Foreskin melanocyte (primary cell): ENCODE measurements at places on chromosomes 5 and 9.

GRCh38 chr9:85536076-85536475 is 205.7 kb downstream of the AGTPBP1 start:
- DNase-seq = no peak

DNA sequence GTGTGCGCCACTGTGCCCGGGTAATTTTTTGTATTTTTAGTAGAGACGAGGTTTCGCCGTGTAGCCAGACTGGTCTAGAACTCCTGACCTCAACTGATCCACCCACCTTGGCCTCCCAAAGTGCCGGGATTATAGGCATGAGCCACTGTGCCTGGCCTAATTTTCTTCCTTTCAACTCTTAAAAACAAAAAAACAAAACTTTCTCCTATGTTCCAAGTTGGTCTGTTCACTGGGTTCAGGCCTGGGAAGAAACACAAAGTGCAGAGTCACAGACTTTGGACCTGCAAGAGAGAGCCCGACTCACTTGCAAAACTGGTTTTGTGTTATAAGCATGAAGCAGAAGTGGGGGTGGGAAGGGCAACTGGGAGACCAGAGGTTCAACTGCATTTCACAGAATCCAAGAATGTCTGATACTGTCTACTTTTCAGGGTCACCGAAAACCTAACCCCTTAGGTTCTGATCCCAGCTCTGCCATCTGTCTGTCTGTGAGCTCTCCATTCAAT is 5.2 kb upstream of the HDHD3 start:
- no peak for DNase-seq

DNA sequence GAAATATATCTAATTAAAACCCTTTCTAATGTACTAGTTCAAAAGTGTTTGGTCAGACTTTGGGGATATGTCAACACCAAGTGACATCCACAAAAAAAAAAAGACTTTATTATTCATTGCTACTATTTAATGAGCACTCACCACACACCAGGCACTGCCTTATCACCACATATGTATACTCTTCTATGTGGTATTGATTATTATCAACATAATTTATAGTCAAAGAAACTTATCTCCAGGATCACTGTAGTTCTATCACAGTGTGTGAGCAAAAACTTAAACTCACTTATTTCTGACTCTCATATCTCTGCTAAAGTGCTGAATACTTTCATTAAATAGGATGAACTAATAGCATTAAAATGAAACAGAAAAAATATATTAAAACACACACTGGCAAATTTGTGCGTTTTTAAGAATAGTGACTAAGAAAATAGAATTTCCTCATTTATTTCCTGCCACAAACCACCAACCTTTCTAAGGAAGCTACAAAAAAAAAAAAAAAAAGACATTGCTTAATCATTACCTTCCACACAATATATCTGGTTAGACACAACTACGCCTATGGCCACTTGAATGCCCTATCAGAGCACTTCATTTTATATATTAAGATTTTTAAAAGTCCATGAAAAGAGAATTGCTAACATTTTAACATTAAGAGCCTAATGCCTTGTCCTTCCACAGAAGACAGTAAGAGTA is 12.8 kb downstream of the SLCO4C1 start:
- no peak for DNase-seq

DNA sequence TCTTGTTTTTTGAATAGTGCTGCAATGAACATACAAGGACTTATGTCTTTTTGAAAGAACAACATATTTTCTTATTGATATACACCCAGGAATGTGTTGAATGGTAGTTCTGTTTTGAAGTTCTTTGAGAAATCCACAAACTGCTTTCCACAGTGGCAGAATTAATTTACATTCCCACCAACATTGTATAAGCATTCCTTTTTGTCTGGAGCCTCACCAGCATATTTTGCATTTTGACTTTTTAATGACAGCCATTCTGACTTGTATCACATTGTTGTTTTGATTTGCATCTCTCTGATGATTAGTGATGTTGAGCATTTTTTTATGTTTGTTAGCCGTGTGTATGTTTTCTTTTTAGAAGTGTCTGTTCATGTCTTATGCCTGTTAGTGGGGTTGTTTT is 524.9 kb downstream of the SEMA5A start:
- DNase-seq = no peak

DNA sequence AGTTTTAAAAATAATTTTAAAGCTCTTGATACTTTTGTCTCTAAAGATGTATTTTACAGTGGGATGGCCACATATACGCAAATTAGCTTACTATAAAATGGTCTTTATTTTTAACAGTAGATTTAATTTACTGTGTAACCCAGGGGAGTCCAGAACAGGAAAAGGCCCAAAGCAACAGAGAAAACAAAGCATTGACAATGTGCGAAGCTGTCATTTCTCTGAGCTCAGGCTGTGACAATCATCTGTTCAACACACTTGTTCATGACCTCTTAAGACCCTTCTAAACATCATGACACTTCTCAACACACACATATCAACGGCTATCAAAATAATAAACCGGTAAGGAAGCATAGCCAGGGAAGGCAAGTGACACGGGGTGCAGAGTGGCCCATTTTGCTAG is 499.6 kb upstream of the MPDZ start:
- DNase-seq = no peak
